ENCODE measurements at places on chromosomes 3 and 15.
A peak's percentile ranks its signal among the peaks of the same experiment; 100 is the strongest.

DNA sequence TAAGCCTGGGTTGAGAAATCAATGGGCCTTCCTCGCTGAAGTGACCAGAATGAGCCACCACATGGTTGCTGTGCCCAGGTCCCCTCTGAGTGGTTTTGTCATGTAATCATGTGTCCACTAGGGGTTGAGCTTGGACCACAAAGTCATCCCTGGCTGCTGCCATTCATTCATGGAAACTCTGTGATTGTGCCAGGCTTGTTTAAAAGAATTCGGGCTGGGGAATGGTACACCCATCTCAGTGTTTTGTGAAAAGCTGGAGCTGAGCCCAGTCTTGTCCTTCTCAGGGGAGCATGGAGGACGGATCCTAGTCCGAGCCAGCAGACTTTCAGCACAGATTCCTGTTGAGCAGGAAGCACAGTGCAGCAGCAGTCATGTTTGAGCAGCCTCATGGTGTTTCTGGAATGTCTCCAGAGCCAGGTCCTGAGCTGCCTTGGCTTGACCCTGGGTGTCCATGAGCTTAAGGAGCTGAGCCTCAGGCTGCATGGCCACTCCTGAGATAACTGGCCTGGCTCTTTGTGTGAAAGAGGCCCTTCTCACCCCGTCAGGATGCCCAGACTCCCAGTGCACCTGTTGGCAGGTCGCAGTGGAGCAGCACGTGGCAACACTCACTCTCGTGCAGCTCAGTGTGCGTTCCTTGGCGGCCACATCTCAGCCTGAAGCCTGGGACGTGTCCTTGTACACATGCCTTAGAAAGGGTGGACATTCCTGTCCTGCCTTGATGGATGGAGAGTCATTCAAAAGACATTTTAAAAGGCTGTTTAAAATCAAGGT lies 260.3 kb upstream of the TPM1 start:
- peak; percentile 46 for DNase-seq

- no peak for DNase-seq
These were observed at the start of gene MYZAP for GRCh38 chr15:57591822-57592367. TSS of gene MYZAP (plus strand) at chr15:57591904. CDS start at chr15:57592035, 131 bp downstream.

DNA sequence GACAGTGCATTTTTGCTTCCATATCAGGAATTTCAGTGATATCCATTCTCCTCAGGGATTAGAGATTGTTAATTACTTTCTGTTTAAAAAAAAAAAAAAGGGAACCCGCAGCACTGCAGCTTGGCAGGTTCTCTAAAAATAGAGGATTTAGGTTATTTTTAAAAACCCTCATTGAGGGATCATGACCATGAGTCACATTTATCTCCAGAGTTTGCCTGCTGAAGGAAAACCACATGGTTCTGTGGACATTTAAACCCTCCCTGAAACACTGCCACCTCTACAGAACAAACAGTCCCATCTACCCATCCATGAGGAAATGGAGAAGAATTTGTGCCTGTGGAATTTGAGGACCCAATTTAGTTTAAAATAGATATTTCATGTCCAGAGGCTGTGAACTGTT lies 66.2 kb upstream of the UBE2E1 start:
- DNase-seq: no peak

DNA sequence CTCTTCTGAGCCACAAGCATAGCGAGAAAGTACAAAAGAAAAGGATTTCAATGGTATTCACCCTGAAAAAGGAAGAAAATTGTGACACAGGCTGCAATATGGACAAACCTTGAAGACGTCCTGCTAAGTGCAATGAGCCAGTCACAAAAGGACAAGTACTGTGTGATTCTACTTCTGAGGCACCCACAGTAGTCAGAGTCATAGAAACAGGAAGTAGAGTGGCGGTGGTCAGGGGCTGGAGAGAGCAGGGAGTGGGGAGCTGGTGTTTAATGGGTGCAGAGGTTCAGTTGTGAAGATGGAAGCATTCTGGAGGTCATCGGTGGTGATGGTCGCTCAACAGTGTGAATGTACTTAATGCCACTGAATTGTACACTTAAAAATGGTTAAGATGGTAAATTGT lies 180.5 kb downstream of the APBA2 start:
- no peak for DNase-seq

DNA sequence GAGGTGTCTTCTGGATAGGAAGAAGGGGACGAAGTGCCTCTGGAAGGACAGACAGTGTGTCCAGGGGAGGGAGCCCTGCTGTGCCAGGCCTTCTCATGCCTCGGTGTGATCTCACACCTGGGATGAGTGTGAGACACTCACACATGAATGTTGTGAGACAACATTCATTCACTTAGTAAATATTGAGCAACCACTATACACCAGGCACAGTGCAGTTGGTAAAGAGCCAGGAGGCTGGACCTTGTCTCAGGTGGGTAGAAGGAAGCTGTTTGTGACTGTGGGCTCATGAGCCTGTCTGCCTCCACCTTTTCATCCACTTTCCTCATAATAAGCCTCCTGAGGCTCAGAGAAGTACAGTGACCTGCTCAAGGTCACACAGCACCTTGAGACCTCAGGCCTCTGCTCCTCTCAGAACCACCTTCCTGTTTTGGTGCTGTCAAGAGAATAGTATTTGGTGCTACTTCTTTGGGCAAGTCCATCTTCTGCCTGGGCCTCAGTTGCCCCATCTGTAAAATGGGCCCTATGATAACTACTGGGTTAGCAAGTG lies 20.9 kb downstream of the SLC6A6 start:
- no peak for DNase-seq

- DNase-seq: no peak
These were observed 760.4 kb downstream of the ZPLD1 start for GRCh38 chr3:103195216-103195615.

- DNase-seq: no peak
These were observed 25.2 kb downstream of the EOMES start for GRCh38 chr3:27696906-27697305.

GRCh38 chr3:114252954-114253353 lies 15.6 kb upstream of the ZNF80 start:
- DNase-seq: no peak

DNA sequence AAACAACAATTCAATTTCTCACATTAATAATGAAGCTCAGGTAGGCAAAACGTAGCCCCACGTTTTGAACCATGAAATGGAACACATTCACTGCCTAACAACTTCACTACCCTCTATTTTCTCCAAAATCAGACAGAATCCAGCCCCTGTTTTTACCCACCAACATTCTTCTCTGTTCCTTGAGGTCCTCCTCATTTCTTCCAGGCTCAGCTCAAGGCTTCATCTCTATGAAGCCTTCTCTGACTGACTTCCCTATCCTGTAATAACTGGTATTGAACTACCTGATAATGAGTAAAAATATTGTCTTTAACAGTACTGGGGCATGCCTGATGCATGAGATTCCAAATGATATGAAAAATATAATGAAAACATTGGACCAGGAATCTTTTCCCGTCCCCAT lies 2.2 kb downstream of the TFRC start:
- DNase-seq: no peak

DNA sequence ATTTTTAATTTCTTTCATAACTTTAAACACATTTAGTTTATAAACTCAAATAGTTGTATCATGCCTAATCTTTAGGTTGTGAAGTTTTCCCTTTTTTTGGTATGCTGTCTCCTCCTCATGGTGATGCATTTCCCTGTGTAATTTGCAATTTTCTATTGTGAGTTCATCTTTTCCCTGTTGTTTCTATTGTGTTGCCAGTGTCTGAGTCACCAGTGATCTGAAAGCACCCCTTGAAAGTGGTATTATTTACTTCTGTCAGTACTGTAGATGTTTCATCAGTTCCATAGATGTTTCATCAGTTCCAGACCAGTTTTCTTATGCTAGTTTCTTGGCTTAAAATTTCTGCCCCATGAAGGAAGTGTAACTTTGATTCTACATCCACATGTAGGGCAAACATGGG lies 80.6 kb downstream of the OXSM start:
- DNase-seq: no peak
